Renal pelvis (tissue), 12 donors: ENCODE measurements at places on chromosomes 3 and 15. TPM values are rescaled to one million over a fixed set of nuclear protein-coding genes. Genes with fewer than 3 reads are reported as not detected.
A peak's percentile ranks its signal among the peaks of the same experiment; 100 is the strongest.

The RNF111 gene
- polyA plus RNA-seq, result 40.9 TPM

GRCh38 chr3:187006864-187007630, 76.7 kb downstream of the ST6GAL1 start:
- no peak for DNase-seq

- no peak for DNase-seq
Observed at GRCh38 chr15:67458331-67459029, 62.5 kb upstream of the C15orf61 start.

DNA sequence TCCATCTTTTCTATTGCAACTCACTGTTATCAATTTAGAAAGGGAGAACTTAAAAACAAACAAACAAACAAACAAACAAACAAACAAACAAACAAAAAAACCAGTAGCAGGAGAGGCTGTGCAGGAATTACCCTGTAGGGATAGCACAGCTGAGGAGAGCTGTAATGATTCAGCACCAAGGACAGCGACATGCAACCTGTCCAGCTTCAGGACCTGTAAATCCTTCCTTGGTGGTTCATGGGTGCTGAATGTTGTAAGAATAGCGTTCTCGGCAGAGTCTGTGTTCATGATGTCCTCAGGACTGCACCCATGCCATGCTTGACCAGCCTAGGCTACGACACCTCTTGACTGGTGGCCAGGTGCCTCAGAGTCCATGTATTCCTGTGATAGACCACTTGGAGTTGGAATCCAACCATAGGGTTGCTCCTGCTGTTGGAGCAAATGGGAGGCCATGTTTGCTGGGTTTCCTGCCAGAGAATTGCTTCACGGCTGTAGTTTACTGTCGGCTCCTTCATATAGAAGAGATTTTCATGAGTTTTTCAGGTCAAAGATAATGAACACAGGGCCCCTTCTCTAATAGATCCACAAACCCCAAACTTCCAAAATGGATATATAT, 65.9 kb downstream of the CACNA2D3 start:
- DNase-seq, result peak; percentile 84

DNA sequence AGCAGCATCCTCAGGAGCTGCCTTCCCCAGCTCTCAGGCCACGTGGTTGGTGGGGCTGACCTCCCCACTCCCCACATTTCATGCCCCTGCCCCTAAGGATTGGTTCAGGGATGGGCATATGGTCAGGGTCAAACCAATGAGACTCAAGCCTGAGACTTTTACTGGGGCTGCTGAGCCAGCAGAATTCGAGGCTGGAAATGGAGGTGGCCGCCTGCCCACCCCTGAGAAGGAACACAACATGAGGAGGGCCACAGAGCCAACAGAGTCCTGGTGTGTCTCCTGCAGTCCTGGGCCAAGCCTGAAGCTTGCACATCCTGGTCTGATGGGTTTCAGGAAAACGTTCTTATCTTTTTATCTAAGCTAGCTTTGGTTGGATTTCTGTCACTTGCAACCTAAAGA, 5.9 kb downstream of the EHD4 start:
- DNase-seq, result no peak

DNA sequence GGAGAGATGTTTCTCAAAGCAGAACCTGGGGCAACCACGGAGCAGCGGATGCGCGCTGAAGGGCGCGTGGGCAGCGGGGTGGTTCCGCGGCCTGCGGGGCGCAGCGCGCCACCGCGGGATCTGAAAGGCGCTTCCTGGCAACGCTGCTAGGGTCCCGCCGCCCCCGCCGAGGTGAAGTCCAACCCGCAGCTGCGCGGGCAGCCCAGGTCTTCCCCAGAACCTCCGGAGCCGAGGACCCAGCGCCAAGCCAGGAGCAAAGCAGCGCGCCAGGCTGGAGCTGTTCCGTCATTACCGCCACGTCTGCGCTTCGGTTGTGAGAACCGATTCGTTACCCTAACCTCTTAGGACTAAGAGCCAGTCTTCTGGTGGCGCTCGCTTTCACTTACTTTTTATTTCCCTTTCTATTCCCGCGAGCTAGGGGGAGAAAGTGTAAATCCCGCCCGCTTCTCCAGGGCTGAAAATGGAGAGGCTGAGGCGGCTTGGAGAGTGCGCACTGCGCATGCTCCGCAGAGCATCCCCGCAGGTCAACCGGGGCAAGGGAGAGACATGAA, 3.2 kb upstream of the GABRG3 start:
- DNase-seq, result peak; percentile 60

- no peak for DNase-seq
Observed at GRCh38 chr15:93617443-93617842, 528.4 kb upstream of the RGMA start.

The PCLAF gene
- polyA plus RNA-seq, result 47.8 TPM
